ENCODE measurements at places on chromosomes 6 and 20. TPM values are rescaled to one million over a fixed set of nuclear protein-coding genes. Genes with fewer than 3 reads are reported as not detected.

Gene KIZ
- total RNA-seq: 4.1 TPM

Gene PNLDC1
- not detected for total RNA-seq

Gene SLA2
- not detected for total RNA-seq

Gene DNAH8
- under 0.01 TPM for total RNA-seq

Gene TRDN
- total RNA-seq: not detected

Gene OPN5
- not detected for total RNA-seq

Gene TOX2
- total RNA-seq: 2.4 TPM

Gene MACROD2
- 1.1 TPM for total RNA-seq

Gene IMPG1
- not detected for total RNA-seq

Gene LIME1
- 4.3 TPM for total RNA-seq

Gene PPP1R3G
- total RNA-seq: 1.2 TPM
